ENCODE measurements at places on chromosomes 1 and 21.

DNA sequence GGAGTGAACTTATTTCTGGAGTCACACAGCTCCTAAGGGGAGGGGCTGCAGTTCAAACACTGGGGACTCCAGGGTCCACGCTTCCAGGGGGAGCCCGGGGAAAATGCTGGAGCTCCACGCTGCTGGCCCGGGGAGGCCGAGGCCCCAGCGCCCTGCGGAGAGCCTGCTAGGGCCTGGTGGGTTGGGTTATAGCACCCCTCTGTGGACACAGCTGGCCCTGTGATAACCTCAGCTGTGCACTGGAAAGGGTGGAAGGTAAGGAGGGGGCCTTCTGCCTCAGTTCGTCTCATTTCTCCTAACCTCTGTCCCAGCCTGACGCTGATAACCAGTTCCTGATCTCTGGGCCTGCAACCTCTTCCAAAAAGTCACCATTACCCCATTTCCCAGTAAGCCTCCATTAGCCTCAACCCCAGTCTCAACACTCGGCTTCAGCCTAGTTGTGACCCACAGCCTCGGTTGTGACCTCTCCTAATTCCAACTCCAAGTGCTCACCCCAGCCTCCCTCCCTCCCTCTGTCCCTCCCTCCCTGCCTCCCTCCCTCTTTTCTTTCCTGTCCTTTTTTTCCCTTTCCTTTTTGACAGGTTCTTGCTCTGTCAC is 7.1 kb downstream of the NBL1 start:
- DNase-seq = peak; percentile 59

- no peak for DNase-seq
Observed at GRCh38 chr1:25096307-25097150, 135.8 kb downstream of the SYF2 start.

- peak; percentile 22 for DNase-seq
Observed at GRCh38 chr1:220775240-220775853, 11.4 kb upstream of the MTARC1 start.

DNA sequence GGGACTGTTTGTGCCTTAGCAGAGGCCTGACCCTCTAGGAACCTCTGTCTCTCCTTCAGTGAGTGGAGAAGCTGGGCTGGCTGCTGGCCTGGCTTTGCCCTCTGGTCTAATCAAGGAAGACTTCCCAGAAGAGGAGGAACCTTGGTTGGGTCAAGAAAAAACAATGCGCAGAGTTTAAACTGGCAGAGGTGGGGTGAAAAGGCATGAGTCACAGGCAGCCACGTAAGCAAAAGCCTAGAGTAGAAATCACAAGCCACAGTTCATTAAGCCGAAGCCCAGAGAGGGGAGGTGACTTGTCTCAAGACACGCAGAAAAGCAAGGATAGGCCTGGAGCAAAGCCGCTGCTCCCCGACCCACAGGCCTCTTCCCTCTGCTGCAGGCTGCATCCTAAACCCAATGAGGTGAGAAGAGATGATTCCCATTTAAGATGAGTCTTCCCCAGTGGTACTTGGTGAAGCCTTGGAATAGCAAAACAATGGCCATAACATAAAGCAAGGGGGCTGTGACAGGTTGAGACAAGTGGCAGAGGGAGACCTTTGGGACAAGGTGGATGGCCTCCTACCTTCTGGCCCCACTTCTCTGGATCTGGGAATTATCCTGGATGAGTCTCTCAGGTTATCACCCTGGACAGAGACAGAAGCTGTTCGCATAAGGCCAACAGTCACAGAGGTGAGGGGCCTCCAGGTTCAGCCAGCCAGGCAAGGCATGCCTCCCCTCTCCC is 7.7 kb downstream of the PDZK1IP1 start:
- DNase-seq = no peak

DNA sequence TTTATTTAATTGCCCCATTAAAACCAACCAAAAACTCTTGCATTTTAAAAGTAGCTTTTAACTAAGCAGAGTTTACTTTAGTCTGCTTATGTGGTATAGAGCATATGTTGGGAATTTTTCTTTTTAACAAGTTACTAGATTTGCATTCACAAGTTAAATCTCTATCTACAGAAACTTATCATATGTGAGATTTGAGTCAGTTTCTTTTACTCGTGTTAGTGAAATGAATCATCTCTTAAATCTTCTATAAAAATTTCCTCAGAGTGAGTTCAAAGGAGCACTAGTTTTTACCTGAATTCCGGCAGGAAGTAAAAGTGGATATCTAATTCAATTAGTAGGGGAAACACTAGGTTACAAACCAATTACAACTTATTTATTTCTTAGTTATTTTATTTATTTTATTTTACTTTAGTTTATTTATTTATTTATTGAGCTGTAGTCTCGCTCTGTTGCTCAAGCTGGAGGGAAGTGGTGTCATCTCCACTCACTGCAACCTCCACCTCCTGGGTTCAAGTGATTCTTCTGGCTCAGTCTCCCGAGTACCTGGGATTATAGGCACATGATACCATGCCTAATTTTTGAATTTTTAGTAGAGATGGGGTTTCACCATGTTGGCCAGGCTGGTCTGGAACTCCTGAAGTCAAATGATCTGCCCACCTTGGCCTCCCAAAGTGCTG is 1609.6 kb upstream of the B3GALT2 start:
- DNase-seq = no peak

GRCh38 chr1:198880818-198881597 is 242.2 kb downstream of the PTPRC start:
- no peak for DNase-seq

GRCh38 chr1:47618830-47619229 is 181.0 kb downstream of the FOXD2 start:
- no peak for DNase-seq

GRCh38 chr1:110344152-110344551 is 5.0 kb downstream of the RBM15 start:
- no peak for DNase-seq

DNA sequence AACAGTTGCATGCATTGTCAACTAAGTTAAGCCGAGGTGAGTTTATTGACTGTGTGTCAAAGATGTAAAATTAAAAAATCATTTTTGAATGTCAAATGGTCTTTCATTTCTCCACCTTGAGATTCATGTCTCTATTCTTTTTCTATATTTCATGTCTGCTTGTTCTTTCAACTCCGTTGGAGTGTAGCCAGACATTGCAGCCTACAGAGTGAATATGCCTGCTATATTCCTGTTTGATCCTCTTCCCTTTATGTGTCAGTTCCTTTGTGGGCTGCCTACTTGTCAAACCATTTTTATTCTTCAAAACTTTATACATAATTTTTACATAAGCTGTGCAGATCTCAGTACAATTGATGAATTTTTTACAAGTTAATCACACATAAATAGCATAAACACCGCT is 1325.8 kb upstream of the PRMT6 start:
- no peak for DNase-seq
